ENCODE measurements at places on chromosomes 7 and 10.

DNA sequence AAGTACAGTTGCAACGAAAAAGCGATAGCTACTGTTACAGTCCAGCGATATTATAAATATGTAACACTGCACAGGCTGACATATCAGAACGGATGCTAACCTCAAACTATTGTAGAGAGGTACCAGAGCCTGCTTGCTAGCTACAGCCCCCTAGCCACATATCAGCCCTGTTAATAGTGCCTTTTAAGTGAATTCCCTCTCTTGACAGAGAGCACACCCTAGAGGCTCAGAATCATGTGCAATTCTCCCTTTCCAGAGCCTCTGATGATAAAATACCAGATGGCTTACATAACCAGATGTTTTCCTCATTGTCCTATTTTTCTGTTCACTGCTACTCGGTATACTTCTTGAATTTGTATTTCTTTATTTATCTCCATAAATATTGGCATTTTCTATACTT, 960.7 kb upstream of the CELF2 start:
- no peak for DNase-seq

- DNase-seq, result no peak
Observed at GRCh38 chr10:128973221-128973620, 493.8 kb upstream of the MGMT start.

GRCh38 chr10:95440756-95441546, 120.2 kb downstream of the SORBS1 start:
- no peak for DNase-seq

GRCh38 chr10:43257347-43258210, 9.3 kb downstream of the RASGEF1A start:
- no peak for DNase-seq

DNA sequence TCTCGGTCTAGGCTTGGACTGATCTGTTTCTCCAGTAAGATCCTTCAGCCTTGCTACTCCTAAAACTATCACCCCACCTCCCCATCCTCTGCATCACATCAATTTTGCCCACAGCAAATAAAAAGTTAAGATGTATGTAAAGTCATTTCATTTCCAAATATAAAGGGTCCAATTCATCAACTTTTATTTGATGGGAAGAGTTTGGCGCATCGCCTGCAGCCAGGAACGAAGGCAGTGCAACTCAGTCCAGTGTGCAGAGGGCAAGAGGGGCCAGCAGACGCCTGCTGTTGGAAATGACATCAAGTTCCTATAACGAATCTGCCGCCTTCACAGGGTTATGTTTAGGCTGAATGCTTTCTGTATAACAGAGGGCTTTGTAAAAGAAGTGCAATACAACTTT, 97.0 kb downstream of the SVIL start:
- DNase-seq, result no peak

- DNase-seq, result peak; percentile 84
Observed at GRCh38 chr7:149147072-149147751, at the start of gene ZNF398. Gene ZNF398, plus strand, starts transcription at chr7:149147453. Its CDS starts 290 bp downstream, at chr7:149147743.

DNA sequence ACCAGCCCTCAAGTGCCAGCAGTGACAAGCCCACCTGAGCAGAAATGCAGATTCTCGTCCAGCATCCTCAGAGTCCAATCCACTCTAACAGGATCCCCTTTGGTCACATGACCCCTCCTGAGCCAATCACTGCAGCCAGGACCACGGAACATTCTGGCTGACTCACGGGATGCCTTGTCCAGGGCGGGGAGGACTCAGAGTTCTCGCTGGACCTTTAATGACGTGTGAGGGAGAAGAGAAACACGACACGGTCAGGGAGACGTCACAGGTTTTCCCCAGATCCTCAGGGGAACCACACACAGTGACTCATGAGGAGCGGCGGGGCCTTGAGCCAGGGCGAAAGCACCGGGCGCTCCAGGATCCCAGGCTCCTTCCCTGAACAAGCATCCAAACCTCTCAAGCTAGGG, 155.7 kb downstream of the PTPRN2 start:
- no peak for DNase-seq

DNA sequence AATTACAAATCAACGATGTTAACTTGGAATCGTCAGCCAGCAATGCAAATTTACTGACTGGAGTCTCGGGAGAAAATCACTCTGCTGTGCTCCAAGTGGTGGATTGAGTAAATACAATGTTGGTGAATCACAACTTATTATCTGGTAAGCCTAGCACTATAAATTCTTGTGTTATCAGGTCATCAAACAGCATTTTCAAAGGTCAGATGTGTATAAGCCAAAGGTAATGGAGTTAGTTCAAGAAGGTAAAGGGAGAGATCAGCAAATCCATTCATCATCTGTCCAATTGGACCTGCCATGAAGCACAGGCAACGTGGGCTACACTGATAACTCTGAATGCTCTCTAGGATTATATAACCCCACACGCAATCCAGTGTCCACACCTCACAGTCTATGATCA, 13.9 kb downstream of the CUBN start:
- no peak for DNase-seq

DNA sequence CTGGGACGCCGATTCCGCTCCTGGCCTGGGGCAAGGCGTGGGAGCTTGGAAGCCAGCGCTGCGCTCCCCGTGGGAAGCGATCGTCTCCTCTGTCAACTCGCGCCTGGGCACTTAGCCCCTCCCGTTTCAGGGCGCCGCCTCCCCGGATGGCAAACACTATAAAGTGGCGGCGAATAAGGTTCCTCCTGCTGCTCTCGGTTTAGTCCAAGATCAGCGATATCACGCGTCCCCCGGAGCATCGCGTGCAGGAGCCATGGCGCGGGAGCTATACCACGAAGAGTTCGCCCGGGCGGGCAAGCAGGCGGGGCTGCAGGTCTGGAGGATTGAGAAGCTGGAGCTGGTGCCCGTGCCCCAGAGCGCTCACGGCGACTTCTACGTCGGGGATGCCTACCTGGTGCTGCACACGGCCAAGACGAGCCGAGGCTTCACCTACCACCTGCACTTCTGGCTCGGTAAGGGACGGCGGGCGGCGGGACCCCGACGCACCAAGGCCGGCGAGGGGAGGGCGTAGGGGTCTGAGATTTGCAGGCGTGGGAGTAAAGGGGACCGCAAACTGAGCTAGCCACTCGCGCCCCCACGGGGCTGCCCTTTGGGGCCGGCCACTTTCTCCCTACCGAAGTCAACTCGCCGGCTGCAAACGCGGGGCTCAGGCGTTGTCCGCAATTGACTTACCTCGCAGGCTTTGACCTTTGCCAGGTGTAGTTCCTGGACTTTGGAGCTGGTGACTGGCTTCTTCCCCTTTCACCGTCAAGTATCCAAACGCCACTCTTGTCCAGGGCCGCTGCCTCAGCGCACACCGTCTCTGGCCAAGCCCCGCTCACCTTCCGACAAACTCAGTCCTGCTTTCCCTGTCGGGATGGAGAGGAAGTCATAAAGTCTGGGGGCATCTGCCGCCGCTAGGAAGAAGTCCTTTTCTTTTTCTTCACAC, at the start of gene SCIN:
Gene SCIN, plus strand, starts transcription at position 187 of the 928 bp plus-strand sequence. Its CDS starts 67 bp downstream, at position 254.
- DNase-seq, result peak; percentile 12

DNA sequence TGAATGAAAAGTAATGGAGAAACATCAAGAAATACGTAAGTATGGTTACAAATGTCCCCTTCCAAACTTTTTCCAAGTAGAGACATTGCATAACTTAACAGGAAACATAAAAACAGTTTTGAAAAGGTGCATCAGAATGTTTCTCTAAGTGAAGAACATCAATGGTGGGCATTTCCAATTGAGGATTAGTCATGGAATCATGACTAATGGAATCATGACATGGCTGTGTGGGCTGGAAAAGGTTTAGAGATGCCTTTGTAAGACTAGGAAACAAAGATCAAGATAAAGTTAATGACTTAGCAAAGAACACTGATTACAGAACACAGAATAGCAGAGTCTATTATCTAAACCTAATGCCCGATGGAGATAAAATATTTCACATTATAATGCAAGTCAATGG, 272.0 kb downstream of the HPSE2 start:
- DNase-seq, result no peak

DNA sequence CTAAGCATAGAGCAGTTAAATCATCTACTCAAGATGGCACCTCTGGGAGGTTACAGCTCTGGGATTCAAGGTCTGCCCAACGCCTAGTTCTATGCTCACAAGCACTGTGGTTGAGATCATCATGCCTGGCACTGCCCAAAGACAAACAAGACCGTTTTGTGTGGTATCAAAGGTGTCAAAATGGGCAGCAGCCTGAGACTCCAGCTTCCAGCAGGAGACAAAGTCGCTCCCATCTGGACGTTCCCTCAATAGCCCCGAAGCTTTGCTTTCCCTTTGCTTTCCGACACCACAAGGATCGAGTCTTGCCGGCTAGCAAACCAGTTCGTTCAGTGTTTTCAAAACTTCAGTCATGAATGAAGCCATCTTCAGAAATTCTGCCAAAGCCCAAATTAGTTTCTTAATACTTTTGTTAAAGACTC, 5.1 kb downstream of the HABP2 start:
- no peak for DNase-seq

DNA sequence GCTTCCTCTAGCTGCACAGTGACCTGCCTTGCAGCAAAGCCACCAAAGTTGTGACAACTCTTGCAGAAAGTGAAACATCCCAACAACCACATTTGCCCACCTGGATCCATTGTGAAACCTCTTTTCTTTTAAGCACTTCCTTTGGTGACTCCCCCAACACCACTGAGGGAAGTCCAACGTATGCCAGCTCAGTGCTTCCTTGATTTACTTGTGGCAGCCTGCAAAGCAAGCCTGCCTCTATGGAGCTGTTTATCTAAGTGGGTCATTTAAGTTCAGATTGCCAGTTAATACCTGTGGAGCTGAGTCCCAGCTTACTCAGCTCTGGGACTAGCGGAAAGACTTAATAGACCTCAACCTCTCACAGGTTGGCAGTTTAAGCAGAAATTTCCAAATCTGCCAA, 230.8 kb upstream of the GHITM start:
- DNase-seq, result no peak

DNA sequence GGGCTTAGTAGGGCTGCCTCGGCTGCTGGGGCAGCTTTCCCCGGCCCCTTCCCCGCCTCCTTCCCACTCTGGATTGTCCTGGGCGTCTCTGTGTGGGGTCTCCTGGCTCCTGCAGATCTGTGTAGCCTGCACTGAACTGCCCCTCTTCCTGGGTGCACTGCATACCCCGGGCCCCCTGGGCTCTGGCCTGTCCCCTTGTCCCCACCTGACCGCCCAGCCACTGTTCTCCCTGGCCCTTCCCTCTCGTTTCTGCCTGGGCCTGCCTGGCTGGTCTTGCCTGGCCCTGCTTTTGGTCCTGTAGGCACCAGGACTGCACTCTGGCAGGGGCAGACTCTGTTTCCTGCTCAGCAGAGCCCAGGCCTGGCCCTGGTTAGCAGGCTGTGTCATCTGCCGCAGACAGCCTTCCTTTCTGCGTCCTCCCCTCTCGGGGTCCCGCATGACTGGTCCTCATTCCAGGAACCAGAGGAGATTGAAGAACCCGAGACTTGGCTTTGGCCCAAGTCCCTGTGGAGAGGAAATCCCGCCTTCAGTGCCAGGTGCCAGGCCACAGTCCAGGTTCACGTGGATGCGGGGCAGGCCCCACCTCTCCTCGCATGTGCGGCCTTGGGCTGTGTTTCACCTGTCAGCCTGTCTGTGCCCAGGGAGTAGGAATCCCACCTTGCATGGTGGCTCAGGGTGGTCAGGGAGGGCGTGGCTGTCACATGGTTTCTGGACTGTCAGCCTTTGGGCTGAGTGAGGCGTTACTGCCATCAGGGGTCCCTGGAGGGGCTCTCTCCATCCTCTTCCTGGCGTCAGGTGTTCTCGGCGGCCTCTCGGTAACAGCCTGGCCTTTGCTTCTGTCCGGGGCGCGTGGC, 9.2 kb downstream of the INPP5A start:
- peak; percentile 80 for DNase-seq

All from naive B cell (primary cell).